Gastroesophageal sphincter (tissue), 4 donors: ENCODE measurements at places on chromosomes 13 and 19.

DNA sequence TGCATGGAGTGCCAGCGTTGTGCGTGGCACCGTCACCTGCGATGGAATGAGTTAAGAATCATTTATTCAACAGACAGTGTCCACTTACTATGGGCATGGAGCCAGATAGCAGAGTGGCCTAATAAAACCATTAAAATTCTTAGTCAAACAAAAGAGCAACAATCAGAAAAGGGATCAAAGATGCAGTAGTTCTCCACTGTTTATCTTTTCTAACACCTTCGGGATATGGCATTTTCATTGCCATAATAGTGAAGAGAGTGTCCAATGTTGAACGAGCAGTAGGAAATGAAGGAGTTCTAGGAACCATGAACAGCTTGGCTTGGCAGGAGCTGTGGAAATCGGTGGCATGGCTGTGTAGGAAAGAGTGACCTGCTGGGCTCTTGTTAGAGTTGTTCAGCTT, 2.0 kb downstream of the TNFSF11 start:
- no peak for ATAC-seq
- H3K4me1 ChIP-seq, result no peaks in the 10 kb centered on the region
- peaks cover 72% of the 10 kb centered on the region for H3K27me3 ChIP-seq
- no peaks in the 10 kb centered on the region for H3K36me3 ChIP-seq
- H3K27ac ChIP-seq, result no peak overlapping the region

DNA sequence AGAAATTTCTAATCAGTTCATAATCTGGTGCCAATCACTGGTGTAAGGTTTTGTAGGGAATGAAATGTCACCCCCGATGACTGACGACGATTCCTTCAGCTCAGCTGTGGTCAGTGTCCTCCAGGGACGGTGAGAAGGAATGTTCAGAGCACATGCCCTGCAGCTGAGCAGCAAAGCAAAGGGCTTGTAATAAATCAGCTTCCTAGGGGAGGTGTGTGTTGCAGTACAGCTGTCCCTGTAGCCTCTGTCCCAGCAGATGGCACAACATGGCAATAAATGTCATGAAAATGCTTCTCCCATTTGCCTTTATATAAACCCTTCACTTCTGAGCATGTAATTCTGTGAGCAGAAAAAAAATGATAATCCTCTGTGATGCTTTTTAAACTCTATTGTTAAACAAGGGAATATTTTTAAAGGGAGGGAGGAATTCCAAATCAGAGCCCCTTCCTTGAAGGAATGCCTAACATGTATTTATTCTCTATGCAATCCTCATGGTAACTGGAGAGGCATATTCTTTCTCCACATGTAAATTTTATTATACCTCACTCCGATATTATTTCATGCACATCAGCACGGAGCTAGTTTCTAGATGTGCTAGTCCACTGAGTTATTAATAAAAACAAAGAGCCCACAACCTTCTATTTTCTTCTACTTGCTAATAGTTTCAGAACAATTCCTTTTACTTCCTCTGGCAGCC, 102.5 kb downstream of the FAM216B start:
- H3K4me3 ChIP-seq, result no peak overlapping the region
- H3K27ac ChIP-seq, result no peak overlapping the region
- no peaks in the 10 kb centered on the region for H3K27me3 ChIP-seq

GRCh38 chr13:25874907-25875306, 176.9 kb downstream of the SHISA2 start:
- ATAC-seq, result no peak
- H3K27me3 ChIP-seq, result peaks cover 4% of the 10 kb centered on the region
- H3K4me3 ChIP-seq, result no peak overlapping the region
- H3K36me3 ChIP-seq, result no peaks in the 10 kb centered on the region
- no peak overlapping the region for H3K27ac ChIP-seq

GRCh38 chr19:45275370-45275971, 24.4 kb downstream of the MARK4 start:
- H3K27me3 ChIP-seq, result no peaks in the 10 kb centered on the region
- no peaks in the 10 kb centered on the region for H3K4me1 ChIP-seq
- no peak for ATAC-seq
- no peak overlapping the region for H3K27ac ChIP-seq
- no peak overlapping the region for H3K4me3 ChIP-seq
- H3K36me3 ChIP-seq, result no peaks in the 10 kb centered on the region

DNA sequence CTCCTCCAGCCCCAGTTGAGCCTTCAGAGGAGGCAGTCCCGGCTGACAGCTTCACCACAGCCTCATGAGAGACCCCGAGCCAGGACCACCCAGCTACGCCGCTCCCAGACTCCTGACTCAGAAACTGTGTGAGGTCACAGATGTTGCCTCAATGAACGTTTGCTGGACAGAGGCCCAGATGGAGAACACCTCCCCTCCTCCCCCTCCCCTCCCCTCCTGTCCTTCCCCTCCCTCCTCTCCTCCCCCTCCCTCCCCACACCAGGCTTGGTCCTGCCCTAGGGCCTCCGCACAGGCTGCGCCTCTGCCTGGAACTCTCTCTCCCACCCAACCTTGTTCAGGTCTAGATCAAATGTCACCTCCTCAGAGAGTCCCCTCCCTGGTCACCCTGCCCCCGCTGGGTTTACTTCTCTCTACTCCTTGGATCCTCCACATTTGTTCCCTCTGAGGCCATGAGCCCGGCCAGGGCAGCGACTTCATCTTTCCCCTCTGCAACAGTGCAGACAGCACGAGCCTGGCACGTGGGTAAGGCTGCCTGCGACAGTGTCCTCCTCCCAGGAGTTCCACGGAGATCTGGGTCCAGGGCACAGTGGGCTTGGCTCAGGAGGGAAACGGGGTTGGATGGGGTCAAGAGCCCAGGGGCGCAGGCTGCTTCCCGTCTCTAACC, 17.4 kb downstream of the PIP5K1C start:
- no peak overlapping the region for H3K4me3 ChIP-seq
- no peaks in the 10 kb centered on the region for H3K27me3 ChIP-seq
- peaks cover 26% of the 10 kb centered on the region for H3K4me1 ChIP-seq
- peaks cover 25% of the 10 kb centered on the region for H3K36me3 ChIP-seq
